Activated T-helper 1 cell treated with Interleukin-2 at 50 U/mL for 16 hours (primary cell): ENCODE measurements at places on chromosomes 6 and 20.

GRCh38 chr6:95292011-95292410 lies 285.3 kb upstream of the MANEA start:
- DNase-seq: no peak

DNA sequence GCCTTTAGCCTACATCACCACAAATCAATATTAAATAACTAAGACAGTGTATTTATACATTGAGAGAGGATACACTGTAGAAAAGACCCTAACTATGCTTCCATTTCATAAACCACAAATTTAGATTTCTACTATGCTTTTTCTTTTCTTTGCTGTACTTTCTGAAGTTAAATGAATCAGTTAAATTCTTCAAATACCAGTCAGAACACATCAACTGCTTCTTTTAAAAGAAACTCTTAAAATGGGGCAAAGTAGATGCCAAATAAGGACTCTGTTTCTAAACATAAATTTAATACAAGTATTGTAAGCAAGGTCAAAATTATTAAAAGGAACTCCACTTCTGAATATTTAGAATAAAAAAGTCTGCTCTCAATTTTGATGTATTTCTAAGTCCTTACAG lies 76.9 kb downstream of the GMDS start:
- DNase-seq: no peak

GRCh38 chr6:6458172-6458571 lies 130.3 kb upstream of the LY86 start:
- DNase-seq: no peak

DNA sequence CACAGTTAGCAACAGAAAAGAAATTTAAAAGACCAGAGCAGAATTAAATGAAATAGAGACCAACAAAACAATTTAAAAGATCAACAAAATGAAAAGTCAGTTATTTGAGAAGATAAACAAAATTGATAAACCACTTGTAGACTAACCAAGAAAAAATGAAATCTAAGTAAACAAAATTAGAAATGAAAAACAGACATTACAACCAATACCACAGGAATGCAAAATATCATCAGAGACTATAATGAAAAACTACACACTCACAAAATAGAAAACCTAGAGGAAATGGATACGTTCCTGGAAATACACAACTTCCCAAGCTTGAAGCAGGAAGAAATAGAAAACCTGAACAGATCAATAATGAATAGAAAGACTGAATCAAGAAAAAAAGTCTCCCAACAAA lies 97.8 kb downstream of the WDR27 start:
- no peak for DNase-seq

GRCh38 chr20:51542571-51543421 lies at the start of gene NFATC2:
TSS of gene NFATC2 (minus strand) at chr20:51542719. CDS start at chr20:51542499, 220 bp downstream.
- DNase-seq: peak; percentile 47

DNA sequence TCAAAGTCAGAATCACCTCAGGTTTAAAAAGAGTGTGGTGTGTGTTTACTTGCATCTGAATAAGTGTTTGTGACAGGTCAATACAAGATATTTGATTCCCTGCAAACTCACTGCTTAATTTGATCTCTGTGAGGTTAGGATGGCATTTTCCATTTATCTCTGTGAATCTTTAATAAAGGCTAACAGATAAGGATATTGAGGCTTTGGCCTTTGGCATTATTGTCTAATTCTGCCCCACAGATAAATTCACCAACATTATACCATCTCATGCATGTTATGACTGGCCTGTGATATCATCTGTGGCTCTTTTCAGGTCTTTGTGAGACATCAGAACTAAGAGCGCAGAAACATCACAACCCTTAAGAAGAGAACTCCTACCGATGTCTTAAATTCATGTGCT lies 84.7 kb downstream of the TRMT6 start:
- DNase-seq: no peak
